Activated CD4-positive, alpha-beta memory T cell treated with anti-CD3 and anti-CD28 coated beads, Interleukin-2, amount 10 ng/mL, durations not matched to agents 7 days and 5 days (primary cell): ENCODE measurements at places on chromosomes 5 and 9.
A peak's percentile ranks its signal among the peaks of the same experiment; 100 is the strongest.

DNA sequence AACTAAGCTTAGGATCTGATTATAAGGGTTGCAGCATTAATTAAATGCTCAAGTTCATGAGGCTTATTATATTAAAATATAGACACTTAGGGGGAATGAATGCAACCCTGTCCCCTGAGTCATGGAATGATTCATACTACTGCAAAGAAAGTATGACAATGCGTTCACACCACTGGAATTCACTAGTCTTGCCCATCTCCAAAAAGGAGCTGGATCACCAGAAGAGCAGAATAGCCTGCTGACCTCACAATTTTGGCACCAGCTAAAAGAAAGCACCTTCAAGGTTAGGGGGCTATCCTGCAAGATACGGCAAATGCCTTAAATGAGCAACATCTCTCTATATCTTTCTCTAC, 32.0 kb upstream of the TMED7 start:
- H3K36me3 ChIP-seq, result no peaks in the 10 kb centered on the region
- H3K27ac ChIP-seq, result no peak overlapping the region
- peaks cover 33% of the 10 kb centered on the region for H3K27me3 ChIP-seq
- no peak overlapping the region for H3K4me3 ChIP-seq
- DNase-seq, result no peak
- H3K4me1 ChIP-seq, result no peaks in the 10 kb centered on the region

- H3K27me3 ChIP-seq, result no peaks in the 10 kb centered on the region
- peaks cover 39% of the 10 kb centered on the region for H3K36me3 ChIP-seq
- H3K4me1 ChIP-seq, result peaks cover 63% of the 10 kb centered on the region
- H3K27ac ChIP-seq, result peak overlapping the region; percentile 93
- DNase-seq, result peak; percentile 74
Measured at GRCh38 chr9:91422758-91423711, 597 bp downstream of the NFIL3 start.

DNA sequence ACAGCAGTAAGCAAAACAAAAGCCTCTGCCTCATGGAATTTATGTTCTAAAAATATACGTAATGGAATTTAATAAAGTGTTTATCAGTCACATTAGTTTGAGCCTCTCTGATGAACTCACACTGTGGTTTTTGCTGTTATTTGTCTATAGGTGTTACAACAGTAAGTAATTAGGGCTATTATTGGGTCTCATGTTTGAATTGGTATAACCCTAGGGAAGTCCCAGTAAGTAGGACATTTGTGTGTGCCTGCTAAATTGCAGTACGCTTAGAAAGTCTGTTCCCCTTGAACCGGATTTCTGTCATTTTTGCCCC, 197.6 kb downstream of the NR3C1 start:
- no peak overlapping the region for H3K27ac ChIP-seq
- H3K27me3 ChIP-seq, result no peaks in the 10 kb centered on the region
- H3K4me1 ChIP-seq, result peaks cover 22% of the 10 kb centered on the region
- H3K4me3 ChIP-seq, result no peak overlapping the region
- no peak for DNase-seq

GRCh38 chr9:137656416-137656815, 37.6 kb downstream of the EHMT1 start:
- no peak overlapping the region for H3K27ac ChIP-seq
- no peak for DNase-seq
- H3K4me1 ChIP-seq, result peaks cover 13% of the 10 kb centered on the region
- no peak overlapping the region for H3K4me3 ChIP-seq
